ENCODE measurements at places on chromosomes 7 and 10.

DNA sequence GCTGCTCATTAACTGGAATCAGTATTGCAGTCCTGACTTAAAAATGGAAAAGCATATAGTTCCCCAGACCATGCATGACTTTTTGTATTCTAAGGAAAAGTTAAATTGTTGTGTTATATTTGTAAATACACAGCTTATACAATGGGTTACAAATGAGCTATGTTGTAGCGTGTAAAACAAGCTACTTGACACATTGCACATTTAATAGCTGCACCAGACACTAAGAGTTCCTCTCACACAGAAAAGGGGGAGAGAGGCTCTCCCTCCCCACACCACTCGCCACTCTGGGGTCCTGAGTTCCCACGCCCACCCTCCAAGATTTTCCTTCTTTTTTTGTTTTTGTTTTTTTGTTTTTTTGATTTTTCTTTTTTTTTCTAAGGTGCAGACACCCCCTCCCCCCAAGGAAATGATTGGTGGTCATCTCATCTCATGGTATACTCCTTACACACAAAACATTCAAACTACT is 6.3 kb downstream of the KLF6 start:
- peak; percentile 31 for DNase-seq

GRCh38 chr10:60446851-60447250 is 57.2 kb upstream of the ANK3 start:
- DNase-seq: no peak

GRCh38 chr7:5703572-5704533 is 77.6 kb downstream of the RNF216 start:
- DNase-seq: no peak

GRCh38 chr10:69696073-69696731 is 66.2 kb downstream of the FAM241B start:
- peak; percentile 87 for DNase-seq

DNA sequence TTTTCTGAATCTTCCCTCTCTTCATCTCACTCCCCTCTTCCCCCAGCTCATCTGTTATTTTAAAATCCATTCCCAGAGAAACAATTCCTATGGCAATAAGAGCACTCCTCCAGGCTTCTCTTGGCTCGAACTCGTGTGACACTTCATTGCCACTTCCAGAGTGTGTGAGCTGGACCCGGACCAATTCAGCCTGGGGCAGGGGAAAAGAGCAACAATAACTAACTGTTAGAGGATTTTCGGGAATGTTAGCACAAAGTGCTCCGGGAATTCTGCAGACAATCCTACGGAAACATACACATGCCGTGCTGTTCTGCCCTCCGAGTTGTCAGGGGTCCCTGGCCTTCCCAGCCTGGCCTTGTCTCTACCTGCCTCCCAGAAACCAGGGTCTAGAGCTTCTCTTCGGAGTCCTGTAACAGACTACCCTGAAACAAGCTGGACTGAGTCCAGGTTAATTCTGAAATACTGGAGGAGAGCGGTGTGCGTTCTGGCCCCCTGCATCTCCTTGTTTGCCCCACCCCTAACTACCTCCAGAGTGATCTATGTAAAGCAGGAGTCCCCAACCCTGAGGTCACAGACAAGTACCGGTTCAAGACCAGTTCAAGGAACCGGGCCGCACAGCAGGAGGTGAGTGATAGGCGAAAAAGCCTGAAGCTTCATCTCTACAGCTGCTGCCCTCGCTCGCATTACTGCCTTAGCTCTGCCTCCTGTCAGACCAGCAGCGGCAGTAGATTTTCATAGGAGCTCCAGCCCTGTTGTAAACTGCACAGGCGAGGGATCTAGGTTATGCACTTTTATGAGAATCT is 11.3 kb downstream of the COL26A1 start:
- no peak for DNase-seq

DNA sequence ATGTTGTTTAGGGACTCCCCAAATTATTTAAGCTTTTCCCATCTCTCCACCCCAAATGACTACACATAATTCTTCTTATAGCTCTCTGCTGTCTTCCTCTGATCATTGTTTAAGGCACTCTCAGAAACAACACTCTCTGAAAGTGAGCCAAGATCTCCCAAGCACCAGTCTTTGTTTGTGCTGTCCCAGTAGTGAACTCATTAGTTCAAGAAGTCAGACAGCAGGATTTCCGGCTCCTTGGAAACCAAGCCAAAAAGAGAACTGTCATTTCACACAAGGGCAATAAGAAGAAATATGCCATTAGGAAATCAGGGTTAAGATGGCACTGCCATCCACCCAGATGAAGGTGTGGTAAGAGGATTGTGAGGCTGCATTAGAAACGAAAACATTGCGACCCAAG is 83.1 kb downstream of the FZD1 start:
- no peak for DNase-seq

DNA sequence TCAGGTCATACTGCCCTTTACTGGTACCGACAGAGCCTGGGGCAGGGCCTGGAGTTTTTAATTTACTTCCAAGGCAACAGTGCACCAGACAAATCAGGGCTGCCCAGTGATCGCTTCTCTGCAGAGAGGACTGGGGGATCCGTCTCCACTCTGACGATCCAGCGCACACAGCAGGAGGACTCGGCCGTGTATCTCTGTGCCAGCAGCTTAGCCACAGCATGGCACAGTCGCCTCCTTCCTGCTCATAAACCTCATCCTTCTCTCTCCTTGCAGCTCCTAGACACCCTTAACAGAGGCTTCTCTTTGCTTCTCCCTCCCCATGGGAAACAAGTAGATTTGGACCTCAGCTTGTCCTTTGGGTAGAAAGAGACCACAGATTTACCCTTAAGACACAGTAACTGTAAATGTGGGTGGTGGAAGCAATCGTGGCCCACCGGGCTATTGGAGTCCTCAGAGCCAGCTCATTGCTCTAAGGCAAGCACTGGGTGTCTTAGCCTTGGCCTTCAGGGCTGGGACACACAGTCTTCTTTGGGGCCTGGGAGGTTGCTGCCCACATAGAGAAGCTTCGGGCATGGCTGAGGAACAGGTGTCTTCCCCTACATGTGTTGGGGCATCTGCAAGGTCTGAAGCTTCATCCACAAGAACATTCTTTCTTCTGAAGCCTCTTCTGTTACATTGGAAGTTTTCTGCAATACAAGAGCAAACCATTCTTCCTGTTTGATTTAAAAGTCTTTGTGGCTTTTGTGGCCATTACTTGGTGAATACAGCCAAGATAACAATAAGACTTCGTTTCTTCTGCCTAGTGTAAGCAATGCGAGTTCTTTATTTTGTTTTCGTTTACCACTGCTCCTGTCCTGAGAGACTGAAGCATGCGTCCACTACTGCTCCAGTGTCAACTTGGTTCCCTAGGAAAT is 95.5 kb upstream of the PRSS58 start:
- DNase-seq: no peak

DNA sequence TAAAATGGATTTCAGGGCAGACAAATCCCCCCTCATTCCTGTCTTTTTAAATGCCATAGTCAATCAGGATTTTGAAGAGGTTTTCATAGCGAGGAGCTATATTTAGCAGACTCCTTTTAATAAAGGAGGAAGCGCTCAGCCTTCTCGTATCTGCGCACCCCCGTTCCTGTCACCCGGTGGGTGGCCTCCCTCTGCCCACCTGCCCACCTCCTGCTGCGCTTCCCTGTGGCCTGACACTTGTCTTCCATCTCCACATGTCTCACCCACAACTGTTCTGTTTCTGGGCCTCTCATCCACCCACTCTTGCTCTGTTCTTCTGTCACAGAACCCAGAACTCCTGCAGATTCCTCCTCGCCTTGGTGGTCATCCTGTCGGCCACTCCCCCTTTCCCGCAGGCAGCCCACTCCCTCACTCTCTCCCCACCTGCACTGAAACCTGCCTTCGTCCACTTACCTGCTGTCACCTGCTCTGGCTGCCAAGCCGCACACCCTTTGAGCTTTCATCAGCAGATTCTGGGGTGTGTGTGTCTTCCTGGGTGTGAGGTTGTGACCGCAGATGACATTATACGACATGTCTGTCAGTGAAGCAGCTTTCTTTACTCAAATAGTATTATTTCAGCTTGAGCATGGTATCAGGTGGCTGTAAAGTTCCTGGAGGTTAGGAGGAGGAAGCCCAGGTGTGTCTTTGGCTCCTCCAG is 163.5 kb upstream of the AGK start:
- no peak for DNase-seq

GRCh38 chr7:73742753-73743641 is 4.4 kb upstream of the ABHD11 start:
- no peak for DNase-seq

Measured in mammary epithelial cell (primary cell).